ENCODE measurements at places on chromosomes 6 and 20.

DNA sequence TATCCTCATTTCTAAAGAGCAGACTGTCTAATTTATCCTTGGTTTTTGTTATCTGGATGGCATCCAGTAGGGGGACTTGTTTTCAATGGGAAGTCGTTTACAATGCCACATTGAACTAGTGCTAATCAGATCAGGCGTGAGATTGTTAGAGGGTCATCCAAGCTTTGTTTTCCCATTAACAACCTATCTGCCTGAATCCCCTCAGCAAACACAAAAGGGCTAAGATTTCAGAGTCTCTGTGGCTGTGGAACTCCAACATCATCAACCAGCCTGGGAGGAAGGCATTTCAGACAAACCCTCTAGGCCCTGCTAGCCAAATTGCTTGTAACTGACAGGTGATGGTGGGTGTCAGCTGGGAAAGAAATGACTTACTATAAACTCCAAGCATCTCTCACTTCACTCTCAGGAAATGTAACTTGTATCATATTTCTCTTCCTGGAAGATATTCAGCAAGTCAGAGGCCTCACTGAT is 47.7 kb downstream of the COL19A1 start:
- DNase-seq = no peak

GRCh38 chr6:158284876-158285655 is 27.2 kb upstream of the TULP4 start:
- no peak for DNase-seq

DNA sequence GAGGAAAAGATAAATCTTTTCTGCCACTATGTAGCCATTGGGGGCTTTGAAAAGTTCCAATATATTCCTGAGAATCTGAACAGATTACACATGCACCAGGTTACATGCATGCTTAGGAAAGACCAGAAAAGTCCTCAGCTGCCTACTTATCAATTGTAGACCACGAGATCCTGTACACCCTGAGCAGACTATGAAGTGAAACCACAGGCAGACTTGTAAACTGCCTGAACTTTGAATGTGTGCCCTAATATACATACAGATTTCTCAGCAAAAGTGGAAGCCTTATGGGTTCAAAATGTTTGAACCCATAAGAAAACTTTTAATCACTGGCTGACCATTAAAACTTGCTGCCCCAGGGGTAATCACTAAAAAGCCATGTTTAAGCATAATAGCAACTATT is 273.5 kb upstream of the RUNX2 start:
- DNase-seq = no peak

- DNase-seq = no peak
These were observed 77.1 kb downstream of the ANKEF1 start for GRCh38 chr20:10111959-10112250.

- no peak for DNase-seq
These were observed 32.2 kb downstream of the E2F3 start for GRCh38 chr6:20433929-20434328.

DNA sequence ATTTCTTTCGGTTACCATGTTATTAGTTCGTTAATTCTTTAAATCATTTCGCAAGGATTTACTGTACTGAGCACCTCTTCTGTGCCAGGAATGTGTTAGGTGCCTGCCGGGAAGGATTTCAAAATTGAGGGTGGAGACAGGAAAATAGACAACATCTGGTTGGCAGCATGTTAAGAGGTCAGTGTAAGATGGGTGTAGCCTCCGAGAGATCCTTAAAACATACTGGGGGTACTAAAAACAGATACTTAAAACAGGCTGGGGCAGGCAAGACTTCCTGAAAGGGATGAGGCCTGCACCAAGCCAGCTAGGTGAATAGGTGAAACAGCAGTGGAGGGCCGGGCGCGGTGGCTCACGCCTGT is 178.0 kb upstream of the SGK1 start:
- DNase-seq = no peak

- no peak for DNase-seq
These were observed 75.6 kb upstream of the SLC22A23 start for GRCh38 chr6:3532296-3532916.

DNA sequence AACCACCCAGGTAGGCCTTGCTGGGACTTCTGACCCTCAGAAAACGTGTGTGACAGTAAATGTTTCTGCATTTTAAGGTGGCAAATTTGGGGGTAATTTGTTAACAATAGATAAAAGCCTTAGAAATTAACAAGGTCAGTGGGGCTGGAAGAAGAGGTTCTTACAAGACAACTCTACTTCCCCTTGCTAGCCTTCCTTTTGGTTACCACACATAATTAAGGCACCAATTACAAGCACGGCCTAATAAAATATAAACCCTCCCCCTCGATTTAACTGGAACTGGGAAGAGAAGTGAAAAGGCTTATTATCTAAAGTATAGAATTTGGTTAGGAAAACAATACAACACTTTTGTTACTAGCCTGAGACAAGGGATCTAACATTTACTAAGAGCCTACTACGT is 38.8 kb downstream of the ELOVL5 start:
- no peak for DNase-seq

GRCh38 chr6:168071620-168072019 is 7.4 kb downstream of the FRMD1 start:
- no peak for DNase-seq

- no peak for DNase-seq
These were observed 441.8 kb downstream of the PTPRT start for GRCh38 chr20:42747765-42748411.

DNA sequence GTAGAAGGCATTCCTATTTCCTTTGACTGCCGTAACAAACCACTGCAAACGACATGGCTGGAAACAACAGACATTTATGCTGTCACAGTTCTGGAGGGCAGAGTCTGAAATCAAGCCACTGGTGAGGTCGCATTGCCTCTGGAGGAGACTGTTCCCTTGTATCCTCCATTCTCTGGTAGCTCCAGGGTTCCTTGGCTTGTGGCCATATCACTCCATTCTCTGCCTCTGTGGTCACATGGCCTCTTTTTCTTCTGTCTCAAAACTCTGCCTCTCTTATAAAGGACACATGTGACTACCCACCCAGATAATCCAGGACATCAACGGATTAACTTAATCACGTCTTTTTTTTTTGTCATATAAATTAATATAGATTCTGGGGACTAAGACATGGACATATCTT is 84.4 kb downstream of the LYRM2 start:
- DNase-seq = no peak

- DNase-seq = no peak
These were observed 40.6 kb downstream of the SLC35D3 start for GRCh38 chr6:136962661-136963060.

GRCh38 chr6:73461537-73462350 is at the start of gene MTO1:
TSS of gene MTO1 (plus strand) at chr6:73461737. CDS start at chr6:73461855, 118 bp downstream.
- peak; percentile 90 for DNase-seq

GRCh38 chr20:43653966-43654365 is 12.9 kb upstream of the MYBL2 start:
- no peak for DNase-seq

- DNase-seq = peak; percentile 25
These were observed 81.1 kb downstream of the STXBP5 start for GRCh38 chr6:147285087-147285855.

- no peak for DNase-seq
These were observed at the start of gene MYCT1 for GRCh38 chr6:152697634-152698033. TSS of gene MYCT1 (plus strand) at chr6:152697897. CDS start at chr6:152697903, 6 bp downstream.

DNA sequence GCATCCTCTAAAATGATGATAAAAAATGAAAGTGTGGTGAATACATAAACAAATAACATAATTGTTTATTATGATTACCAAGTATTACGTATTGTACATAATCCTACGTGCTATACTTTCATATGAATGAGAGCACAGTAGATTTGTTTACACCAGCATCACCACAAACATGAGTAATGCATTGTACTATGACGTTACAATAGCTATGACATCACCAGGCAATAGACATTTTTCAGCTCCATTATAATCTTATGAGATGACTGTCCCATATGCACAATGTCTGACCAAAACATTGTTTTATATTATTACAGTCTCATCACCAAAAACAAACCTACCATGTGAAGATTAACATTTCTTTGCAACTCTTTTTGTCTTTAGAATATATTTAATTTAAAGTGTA is 225.7 kb upstream of the TENT5A start:
- DNase-seq = no peak

DNA sequence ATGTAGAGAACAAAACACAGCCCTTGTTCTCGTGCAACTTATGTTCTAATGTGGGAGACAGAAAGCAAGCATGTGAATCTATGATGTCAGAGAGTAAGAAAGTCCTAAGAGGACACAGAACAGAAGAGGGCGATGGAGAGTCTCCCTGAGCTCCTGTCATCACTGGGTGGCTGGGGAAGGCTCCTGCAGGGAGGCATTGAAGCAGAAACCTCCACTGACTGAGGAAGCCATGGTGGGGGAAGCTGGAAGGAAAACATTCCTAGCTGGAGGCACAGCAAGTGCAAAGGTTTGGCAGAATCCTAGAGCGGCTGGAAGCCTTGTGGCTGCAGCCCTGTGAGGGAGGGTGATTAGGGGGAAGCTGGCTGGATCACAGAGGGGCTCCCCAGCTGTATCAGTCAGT is 248.0 kb downstream of the CDH26 start:
- DNase-seq = peak; percentile 54

GRCh38 chr6:124825564-124825963 is 136.7 kb upstream of the RNF217 start:
- no peak for DNase-seq

DNA sequence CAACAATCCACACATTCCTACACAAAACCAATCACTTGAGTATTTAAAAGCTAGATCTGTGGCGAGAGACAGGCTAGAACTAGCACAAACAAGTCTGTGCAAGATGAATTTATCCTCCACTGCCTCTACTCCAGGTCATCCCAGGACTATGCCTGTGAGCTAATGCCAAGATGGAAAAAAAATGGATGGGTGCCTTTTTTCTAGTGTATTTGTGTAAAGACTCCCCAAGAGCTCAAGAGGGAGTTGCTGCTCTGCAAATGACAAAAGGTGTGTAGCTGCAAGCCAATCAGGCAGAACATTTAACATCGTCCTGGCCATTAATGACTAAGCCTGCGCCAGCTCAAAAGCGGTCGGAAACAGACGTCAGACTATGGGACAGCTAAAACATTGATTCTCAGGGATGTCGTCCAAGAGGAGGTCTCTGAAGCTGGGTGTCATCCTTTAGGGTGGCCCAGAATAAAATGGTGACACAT is 21.9 kb downstream of the ATXN1 start:
- no peak for DNase-seq

DNA sequence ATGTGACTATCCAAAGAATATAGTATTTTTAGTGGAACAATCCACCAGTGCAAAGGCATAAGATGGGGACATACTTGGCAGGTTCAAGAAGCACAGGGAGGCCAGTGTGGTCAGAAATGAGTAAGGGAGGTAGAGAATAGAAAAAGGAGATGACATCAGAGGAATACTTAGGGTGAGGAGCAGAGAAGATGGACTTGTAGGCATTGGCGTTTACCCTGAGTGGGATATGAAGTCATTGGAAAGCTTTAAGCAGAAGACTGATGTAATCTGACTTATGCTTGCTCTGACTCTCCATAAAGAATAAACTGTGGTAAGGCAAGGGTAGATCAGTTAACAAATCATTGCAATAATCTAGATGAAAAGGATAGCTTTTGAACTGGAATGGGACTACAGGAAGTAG is 228.7 kb downstream of the GJA1 start:
- no peak for DNase-seq

- no peak for DNase-seq
These were observed 66.6 kb downstream of the EZR start for GRCh38 chr6:158752613-158753012.

DNA sequence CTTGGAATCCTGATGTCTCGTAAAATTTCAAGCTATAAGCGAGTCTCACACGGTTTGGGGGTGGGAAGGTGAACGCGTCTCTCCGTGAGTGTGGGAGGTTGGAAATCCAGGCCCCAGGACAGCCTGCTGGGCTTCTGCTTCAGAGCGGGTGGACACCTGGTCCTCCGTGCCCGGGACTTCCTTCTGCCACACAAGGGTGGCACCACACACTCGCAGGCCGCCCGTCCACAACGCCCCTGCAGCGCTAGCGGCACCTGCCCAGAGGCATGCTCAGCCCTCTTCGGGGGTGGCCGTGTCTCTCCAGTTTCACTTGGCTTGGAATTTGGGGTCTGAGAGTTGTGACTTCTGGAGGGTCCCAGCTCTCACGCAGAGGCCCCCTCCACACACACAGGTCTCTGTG is 151.9 kb downstream of the PHACTR3 start:
- DNase-seq = no peak

- no peak for DNase-seq
These were observed 75.6 kb downstream of the MMS22L start for GRCh38 chr6:97207383-97207782.

GRCh38 chr6:144690666-144691065 is 405.5 kb downstream of the UTRN start:
- DNase-seq = no peak

All from inflammatory macrophage treated with lipopolysaccharide for 1 hour (primary cell).